ENCODE measurements at places on chromosomes 3 and 15.
A peak's percentile ranks its signal among the peaks of the same experiment; 100 is the strongest.

DNA sequence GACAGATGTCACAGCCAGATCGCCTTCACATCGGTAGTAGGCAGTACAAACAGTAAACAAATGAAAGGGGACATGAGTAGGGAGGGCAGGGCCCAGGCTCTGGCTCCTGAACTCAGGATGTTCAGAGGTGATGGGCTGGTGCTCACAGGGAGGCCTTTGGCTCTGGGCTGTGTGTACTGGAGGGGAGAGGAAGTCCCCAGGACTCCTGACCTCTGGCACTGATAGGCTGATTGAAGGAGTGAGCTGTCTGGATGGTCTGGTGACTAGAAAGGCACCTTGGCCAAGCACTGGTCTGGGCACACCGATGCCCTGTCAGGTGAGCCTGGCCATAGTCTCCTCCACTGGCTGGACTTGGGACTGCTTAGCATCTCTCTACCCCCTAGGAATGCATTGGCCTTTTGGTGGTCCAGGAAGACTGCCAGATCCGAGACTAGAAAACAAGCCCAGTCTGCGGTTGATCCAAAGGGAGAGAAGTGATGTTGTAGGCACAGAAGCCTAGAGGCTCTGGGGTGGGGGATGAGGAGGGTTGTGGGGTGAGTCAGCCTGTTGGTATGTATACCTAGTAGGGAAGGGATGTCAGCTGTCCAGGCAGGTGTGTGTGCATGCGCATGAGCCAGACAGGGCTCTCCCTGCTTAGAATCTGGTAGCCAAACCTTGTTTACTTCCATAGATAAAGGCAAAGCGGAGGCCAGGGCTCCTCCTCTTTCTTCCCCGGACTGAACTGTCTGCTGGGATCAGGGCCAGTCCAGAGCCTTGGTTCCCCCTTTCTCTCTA, 1.9 kb downstream of the SPINT1 start:
- DNase-seq: no peak

DNA sequence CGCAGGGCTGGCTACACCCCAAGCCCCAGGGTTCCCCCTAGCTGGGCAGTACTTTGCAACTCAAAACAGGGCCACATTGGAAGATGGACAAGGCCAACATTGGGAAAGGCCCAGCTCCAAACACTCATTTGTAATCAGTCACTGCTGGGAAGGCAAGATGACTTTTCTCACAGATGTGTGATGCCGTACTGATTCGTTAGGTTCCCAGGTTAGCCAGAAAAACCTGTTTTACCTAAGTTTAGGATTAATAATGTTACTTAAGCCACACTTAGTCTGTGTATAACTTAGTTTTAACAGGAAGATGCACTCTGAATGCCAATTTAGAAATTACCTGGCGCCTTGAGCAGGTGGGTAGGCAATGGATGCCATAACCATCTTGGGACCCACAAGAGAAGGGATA, 71.0 kb downstream of the ITGB5 start:
- no peak for DNase-seq

DNA sequence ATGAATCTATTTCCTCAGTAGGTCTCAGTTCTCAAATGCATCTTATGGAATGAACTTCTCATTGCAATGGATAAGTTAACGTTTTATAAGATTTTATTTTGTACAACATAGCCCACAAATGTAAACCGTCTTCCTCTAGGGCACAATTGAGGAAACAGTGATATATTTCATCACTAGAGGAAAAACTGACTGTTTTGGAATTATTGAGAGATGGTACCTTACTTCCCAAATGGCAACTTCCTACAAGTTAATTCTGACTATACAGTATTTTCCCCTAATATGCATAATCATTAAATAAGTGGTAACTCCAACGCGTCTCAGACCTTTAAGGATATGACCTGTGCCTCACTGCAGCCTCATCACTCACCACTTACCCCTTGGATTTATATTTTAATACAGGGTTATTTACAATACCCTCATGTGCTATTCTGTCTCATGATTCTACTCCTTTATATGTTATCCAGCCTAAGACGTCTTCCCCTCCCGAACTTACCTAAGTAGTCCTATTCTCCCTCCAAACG, 13.3 kb downstream of the GABPB1 start:
- DNase-seq: no peak

DNA sequence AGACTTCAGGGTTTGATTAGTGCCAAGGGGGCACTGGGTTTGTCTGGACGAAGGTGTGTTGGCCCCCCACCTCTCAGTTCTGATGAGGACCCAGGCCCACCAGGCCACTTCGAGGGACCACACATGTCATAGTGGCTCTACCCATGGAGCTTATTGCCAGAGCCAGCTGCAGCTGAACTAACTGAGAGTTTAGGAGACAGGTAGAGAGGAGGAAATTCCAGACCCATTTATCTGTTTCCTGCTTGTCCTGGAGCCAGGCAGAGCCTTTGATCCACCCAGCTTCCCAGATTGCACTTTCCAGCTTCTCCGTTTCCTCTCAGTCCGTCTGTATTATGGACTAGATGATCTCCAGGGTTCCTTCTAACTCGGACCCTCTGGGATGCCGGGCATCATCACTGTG, 20.9 kb downstream of the SLC24A1 start:
- DNase-seq: no peak

DNA sequence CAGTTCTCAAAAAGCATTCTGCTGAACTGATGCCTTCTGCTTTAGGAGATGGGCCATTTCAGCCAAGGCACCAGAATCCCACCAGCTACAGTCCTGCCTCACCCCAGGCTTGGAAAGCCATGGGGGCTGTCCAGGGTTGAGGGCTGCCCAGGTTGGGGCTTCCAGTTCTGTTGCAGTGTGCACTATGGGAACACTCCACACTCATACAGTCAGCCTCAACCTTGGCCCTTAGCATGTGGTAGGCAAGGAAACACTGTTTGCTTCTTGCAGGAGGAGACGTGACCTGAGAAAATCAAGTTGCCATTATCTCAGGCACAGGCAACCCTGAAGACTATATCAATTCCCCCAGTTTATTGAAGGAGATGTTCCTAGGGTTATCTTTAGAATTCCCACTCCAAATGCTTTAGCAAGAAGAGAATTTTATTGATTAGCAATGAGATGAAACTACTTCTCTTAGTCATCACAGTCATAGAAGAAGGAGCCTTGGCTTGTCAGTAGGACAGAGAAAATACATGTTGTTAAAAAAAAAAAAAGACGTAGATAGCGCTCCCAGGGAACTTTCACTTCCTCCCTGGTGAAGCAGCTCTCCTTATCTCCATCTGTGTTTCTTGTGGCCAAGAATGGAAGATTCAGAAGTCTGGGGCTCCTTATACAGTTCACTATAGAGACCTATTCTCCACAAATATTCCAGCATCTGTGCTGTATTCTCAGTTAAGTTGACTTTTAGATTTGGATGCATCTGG, 38.3 kb upstream of the IL12A start:
- DNase-seq: no peak

- DNase-seq: no peak
Observed at GRCh38 chr15:84810073-84810840, 6.9 kb upstream of the ALPK3 start.

DNA sequence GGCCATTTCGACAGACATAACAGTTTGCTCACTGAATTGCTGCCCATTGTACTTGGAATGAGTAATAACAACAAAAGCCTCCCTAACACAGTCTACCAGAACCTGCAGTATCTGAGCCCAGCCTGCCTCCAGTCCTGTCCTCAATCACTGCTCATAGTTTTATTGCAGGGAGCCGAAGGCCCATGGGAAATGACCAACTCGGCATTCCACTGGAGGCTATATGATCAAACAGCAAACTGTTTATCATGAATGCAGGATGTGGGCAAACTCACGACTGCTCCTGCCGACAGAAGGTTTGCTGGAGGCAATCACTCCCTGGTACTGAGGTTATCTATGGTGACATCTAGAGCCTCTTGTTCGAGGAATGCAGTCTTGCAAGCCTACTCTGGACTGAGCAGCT, 46.3 kb downstream of the LSM3 start:
- no peak for DNase-seq

DNA sequence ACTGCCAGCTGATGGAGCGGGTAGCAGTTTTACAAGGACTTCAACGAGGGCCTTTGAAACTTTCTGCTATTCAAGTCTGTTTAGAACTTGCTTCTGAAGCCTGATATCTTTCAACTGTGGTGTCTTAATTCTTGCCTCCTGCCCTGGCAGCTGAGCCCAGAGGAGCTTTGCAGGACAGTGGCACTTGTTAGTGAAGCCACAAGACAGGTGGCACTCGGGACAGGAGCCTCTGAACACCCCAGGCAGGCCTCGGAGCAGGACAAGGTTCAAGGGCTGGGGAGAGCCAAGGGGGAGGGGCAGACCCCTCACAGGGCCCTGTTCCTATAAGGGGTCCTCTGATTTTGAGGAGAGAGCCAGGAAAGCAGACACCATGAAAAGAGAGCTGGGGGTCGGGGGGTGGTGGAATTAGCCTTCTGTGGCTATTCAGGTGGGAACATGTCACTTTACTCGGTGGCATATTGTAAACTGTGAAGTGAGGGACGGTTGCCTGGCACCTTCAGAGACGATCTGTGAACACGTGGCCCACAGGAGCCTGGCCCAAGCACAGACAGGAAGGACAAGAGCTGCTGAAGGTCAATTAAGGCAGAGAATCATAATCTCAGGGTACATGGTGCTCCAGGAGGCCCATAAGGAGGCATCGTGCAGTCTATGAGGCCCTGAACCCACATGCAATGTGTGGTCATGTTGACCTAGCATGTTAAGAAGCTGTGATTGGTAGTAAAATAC, 30.1 kb upstream of the KY start:
- DNase-seq: no peak

DNA sequence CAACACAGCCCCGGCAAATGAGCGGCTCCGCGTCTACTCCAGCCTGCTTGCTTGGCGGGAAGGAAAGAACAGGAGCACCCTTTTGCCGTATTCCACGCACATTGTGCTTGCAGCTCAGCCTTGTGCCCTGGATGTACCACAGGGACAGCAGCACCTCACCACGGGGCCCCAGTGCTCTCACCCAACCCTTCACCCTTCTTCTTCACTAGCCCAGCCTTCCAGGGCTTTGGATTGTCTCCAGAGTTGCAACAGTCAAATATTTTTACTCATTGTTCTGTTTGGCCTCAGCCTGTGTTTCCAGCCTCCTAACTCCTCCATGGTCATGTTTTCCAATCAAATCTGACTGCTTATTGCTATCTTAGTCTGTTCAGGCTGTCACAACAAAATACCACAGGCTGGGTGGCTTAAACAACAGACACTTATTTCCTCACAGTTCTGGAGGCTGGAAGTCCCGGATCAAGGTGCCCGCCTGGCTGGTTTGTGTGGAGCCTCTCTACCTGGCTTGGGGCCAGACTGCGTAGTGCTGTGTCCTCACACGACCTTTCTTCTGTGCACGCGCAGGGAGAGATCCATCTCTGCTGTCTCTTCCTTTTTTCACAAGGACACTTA, 79.2 kb upstream of the ABHD17C start:
- peak; percentile 18 for DNase-seq

DNA sequence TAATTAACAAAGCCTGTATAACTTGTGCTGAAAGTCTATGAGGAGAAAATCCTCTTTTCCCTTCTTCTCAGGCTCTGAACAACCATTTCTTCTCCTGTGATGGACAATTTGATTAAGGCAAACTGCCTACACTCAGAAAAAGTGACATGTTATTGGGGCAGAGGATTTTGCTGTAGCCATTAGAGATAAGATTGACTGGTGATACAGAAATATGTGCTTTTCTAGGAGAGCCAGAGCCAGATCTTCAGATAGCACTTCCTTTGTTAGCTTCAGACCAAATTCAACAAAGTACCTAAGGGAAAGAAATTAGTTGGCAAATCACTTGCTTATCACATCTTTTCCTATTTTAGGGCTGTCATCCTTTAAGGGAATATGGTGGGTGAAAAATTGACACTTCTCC, 259.9 kb downstream of the ARPP21 start:
- no peak for DNase-seq

DNA sequence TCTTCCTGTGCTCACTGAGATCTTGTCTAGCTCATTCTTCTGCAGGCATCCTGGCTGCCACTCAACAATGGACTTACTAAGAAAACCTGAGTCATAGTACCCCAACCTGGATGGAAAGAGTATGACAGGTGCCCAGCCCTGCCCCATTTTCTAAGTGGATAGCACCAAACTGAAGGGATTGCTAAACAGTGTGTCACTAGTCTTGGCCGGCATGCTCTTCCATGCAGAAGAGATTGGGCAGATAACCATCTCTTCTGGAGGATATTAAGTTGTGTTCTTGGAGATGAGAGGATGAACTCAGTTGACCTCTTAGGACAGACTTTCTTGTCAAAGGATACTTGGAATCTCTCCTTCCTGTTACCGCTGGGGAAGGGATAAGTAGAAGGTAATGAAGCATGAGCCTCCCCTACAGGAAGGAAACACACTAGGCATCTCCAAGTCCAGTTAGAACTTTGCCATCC, 797.5 kb downstream of the AGBL1 start:
- DNase-seq: no peak

GRCh38 chr15:74384881-74385643, 17.6 kb upstream of the CYP11A1 start:
- peak; percentile 40 for DNase-seq

- peak; percentile 75 for DNase-seq
Observed at GRCh38 chr3:115766587-115767482, 143.5 kb downstream of the GAP43 start.

DNA sequence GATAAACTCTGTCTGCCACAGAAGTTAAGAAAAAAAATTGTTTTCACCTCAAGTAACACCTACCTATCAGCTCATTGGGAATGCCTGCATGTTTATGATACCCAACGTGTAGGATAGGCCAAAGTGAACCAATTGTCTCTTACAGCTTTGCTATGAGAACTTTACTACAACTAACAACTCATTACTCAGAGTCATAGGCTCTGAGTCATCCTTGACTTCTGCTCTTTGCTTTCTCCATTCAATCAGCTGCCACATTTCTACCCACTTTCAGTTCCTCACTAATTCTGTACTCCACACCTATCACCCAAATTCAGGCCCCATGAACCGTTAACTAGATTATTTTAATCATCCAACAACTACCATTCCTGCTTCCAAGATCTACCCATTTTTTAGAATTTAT, 843.9 kb downstream of the TUSC7 start:
- peak; percentile 13 for DNase-seq

GRCh38 chr3:196108075-196108743, 26.3 kb upstream of the TFRC start:
- DNase-seq: no peak

- DNase-seq: no peak
Observed at GRCh38 chr3:186400662-186401061, 38.6 kb upstream of the DGKG start.

- DNase-seq: peak; percentile 58
Observed at GRCh38 chr15:37695719-37696118, 238.7 kb upstream of the TMCO5A start.

GRCh38 chr3:182180654-182181385, 469.1 kb downstream of the SOX2 start:
- DNase-seq: no peak

DNA sequence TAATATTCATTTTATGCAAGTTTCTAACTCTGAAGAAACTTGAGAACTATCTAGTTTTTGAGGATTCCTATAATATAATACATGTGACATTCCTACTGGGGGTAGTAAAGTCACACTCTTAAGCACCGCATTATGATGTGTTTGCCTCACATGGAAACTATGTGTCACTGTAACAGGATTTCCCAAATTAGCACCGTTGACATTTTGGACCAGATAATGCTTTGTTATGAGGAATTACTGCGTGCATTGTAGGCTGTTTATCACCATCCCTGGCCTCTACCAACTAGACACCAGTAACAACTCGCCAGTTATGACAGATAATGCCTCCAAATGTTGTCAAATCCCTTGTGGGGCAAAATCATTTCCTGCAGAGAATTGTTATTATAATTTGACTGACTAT, 267.8 kb downstream of the RAP2B start:
- DNase-seq: no peak
